ENCODE measurements at places on chromosomes 2 and 18.

DNA sequence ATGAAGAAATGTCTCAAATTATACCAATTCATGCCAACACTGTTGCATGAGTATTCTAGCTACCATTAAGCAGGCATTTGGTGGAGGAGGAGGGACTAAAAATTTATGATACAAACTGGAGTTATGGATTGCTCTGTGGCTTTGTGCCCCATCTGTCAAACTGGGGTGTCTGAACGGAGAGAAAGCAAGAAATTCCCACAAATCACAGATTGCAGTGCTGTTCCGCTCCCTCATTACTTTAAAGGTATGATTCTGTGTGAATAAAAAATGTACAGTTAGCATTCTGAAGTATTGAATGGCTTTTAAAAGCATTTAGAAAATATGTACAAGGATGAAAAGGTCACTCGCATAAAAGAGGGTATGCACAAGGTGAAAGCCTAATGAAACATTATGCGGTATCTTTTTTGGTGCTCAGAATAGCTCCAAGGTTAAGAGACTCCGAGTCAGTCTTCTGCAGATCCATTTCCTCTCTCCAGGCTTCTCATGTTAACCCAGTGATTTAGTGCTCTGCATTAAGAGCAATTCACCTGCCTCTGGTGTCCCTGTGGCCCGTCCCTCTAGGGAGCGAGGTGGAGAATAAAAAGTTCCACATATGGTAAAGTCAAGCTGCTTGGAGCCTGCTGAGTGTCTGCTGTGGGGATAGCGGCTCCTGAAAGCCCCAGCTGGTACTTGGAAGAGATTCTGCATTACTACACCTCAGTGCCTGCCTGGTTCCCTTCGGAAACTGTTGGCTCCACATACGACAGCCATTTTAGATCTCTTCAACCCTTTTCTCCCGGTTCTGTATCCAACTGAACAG lies 184.2 kb downstream of the ZNF521 start:
- no peak for DNase-seq

GRCh38 chr18:38052879-38053590 lies 487.4 kb upstream of the CELF4 start:
- DNase-seq, result no peak

DNA sequence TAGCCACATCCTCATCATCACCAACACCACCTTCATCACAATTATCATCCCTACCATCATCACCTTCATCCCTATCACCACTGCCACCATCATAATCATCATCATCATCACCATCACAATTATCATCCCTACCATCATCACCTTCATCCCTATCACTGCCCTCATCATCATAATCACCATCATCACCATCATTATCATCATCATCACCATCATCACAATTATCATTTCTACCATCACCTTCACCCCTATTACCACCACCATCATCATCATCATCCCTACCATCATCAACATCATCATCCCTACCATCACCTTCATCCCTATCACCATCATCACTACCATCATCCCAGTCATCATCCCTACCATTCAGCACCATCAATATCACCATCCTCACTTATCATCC lies 140.5 kb downstream of the LOXHD1 start:
- no peak for DNase-seq

- DNase-seq, result no peak
Observed at GRCh38 chr2:217559084-217559483, 443.7 kb downstream of the TNS1 start.

GRCh38 chr2:60095202-60095815 lies 458.1 kb downstream of the BCL11A start:
- no peak for DNase-seq

- no peak for DNase-seq
Observed at GRCh38 chr2:84458551-84459017, 496 bp downstream of the SUCLG1 start.

DNA sequence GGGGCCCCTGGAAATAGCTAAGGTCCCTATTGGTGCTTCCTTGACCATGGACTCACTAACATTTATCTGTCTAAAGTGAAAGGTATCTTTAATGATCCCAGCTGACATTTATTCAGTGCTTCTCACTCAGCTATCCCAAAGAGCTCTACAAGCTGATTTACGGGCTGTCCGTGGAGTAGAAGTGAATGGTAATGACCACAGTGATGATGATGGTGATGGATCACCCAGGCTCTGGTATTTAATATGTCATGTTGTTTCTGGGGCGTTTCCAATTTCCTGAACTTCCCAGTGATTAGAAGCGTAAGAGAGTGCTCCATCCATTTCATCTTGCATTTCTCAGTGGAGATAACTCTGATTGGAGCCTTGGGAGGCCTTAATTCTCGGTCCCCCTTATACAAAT lies 304.3 kb downstream of the HRH4 start:
- no peak for DNase-seq

- DNase-seq, result no peak
Observed at GRCh38 chr2:205020673-205021072, 475.4 kb downstream of the PARD3B start.

GRCh38 chr2:165820296-165820695 lies 26.2 kb upstream of the GALNT3 start:
- DNase-seq, result no peak

DNA sequence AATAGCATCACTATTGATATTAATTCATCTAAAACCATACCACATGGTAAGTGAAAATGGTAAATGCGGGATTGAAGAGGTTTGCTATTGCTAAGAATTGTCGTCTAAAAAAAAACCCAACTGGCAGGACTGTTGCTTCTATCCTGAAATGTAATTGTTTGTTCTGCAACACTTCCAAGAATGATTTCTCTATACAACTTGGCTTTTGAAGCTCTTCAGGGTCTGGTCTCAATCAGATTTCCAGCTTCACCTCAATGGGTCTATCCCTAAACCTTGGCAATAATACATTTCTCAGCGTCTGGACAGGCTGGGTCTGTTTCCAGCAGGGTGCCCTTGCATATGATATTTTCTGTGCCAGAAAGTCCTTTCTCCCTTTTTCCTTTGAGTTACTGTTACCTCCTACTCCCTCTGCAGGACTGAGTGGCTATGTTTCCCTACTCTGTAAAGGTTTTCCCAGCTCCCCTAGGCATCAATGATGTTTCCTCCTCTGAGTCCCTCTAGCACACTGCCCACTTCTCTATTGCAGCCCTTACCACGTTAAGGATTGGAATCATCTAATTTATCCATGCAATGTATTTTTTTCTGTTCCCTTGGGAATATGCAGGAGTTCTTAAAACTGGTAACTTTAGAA lies 118.2 kb upstream of the REV1 start:
- DNase-seq, result no peak

DNA sequence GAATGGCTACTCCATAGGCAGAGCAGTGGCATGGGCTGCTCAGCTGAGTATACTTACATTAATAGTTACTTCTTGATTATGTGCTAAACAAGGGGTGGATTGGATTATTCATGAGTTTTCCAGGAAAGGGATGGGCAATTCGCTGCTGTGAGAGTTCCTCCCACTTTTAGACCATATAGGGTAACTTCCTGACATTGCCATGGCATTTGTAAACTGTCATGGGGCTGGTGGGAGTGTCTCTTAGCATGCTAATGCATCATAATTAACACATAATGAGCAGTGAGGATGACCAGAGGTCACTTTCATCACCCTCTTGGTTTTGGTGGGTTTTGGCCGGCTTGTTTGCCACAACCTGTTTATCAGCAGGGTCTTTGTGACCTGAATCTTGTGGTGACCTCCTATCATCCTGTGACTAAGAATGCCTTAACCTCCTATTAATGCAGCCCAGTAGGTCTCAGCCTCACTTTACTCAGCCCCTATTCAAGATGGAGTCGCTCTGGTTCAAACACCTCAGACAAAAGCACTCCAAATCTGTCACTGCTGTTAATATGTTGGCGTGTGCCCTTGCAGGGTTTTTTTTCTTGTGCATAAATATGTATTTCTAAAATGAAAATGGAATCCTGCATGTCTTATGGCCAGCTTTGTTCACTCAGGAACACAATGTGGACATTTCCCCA lies 56.0 kb downstream of the CYBRD1 start:
- DNase-seq, result no peak

- DNase-seq, result no peak
Observed at GRCh38 chr18:26550998-26551694, 2.8 kb upstream of the KCTD1 start.

DNA sequence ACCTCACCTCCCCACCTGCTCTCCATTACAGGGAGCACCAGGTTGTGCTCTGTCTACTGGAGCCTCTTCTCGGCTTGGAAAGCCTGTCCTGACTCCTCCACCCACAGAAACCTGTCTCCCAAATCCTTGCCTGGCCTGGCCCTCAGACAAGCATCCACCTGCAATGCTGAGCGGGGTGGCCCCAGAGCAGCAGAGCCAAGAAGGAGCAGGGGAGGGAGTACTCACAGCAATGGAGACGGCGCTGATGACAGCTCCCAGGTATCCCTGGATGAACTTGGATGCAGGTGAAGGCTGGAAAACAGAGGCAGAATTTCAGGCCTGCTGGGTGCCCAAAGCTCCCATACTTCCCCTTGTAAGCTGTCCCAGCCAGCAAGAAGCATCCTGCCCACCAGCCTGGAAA lies 72.8 kb downstream of the SFXN5 start:
- no peak for DNase-seq

- DNase-seq, result no peak
Observed at GRCh38 chr2:145108959-145109710, 589.2 kb upstream of the ZEB2 start.

- DNase-seq, result peak; percentile 10
Observed at GRCh38 chr2:241803387-241804325, 5.3 kb upstream of the NEU4 start.

DNA sequence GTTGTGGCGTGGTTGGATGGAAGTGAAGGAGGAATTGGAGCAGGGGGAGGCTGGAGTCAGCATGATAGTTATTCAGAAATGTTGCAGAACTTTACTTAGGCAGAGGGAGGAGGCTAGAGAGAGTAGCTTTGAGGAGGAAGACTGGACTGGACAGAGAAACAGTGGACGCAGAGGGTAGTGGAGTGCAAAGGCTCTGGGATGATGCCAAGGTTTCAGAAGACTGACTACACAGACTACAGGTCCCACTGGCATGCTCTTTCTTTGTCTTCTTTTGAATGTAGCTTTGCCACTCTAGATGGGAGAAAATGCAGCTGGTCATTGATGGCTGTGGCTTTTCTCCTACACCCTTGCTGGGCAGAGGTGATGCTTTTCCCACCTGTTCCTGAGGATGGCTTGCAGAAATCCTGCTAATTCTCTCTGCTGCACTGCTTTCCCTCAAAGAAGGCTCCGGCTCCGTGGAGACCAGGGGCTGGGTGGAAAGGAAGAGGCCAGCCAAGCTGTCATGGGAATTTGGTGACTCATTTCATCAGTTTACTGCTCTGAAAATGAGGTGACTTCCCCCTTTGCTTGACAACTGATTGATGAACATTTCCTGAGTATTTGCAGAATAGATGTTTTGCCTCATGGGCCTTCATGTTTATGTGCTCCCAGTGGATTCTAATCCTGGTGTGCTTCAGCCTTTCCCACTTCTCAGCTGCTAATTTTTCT lies 42.4 kb downstream of the MEIS1 start:
- DNase-seq, result no peak

- no peak for DNase-seq
Observed at GRCh38 chr2:158781353-158781961, 13.7 kb upstream of the DAPL1 start.

- no peak for DNase-seq
Observed at GRCh38 chr2:14933753-14934152, 301.2 kb downstream of the LRATD1 start.

GRCh38 chr2:233047667-233048066 lies 12.5 kb upstream of the INPP5D start:
- no peak for DNase-seq

GRCh38 chr18:26227051-26227670 lies 916 bp downstream of the TAF4B start:
- no peak for DNase-seq

DNA sequence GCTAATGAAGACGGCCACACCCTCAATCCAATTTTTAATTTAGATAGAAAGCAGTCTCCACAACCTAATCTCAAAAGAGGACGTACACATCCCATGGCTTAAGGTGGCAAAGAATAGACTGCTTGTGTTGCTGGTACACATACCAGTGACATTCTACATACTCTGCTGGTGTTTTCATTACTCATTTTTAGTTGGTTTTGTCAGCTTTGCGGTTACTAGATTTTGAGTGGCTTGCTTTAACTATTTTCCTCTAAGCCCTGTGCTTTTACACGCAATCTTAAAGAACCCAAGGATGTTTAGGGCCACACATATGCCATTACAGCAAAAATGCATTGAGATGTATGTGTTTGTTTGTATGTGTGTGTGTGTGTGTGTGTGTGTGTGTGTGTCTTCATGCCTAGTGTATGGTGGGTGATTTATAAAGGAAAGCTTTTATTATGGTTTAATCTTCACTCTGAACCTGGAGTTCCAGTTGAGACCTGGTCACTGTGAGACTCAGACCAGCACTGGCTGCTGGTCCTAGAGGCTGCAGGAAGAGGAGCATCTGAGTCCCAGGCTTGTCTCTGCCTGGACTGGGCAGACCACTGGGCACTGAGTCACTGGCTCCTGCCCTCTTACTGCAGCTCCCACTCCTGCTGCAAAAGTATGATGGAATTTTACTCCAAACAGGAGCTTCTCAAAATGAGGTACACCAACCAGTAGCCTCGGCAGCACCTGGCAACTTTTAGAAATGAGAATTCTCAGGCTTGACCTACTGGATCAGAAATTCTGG lies 415.9 kb downstream of the NBAS start:
- DNase-seq, result no peak

DNA sequence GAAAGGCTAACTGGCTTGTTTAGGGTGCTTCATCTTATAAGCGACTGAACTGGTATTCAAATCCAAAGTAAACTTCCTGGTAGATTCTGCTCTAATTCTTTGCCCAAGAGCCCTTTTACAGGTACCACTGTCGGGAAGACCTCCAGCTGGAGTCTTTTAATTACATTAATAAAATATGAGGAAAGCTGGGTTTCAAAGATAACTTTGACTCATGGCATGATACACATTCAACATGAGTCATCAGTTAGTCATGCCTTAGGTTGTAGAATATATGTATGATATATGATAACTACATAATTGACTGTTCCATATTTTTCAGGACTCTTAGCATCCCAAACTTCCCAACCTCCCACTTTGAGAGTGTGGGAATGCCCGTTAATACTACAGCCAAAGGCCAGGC lies 32.3 kb downstream of the ZCCHC2 start:
- DNase-seq, result no peak

DNA sequence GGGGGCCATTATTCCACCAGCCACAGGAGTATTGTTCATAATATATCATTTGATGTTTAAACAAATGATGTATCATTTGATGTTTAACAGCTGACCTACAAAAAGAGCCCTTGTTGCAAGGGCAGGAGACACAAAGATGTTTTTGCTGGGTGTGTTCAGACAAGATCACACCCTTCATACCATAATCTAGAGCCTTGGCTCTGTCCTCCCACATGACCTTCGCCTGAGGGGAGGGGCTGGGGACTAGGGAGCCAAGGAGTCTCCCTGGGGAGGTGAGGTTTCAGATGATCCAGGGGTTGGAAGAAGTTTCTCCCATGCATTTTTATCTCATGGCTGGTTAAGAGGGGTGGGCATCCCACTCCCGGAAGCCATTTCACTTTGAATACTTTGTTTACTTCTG lies 33.5 kb downstream of the CDC42EP3 start:
- no peak for DNase-seq

GRCh38 chr2:225020168-225020849 lies 22.0 kb downstream of the DOCK10 start:
- DNase-seq, result no peak

Measured in GM04504 (cell line).